ENCODE measurements at places on chromosomes 6 and 20.

DNA sequence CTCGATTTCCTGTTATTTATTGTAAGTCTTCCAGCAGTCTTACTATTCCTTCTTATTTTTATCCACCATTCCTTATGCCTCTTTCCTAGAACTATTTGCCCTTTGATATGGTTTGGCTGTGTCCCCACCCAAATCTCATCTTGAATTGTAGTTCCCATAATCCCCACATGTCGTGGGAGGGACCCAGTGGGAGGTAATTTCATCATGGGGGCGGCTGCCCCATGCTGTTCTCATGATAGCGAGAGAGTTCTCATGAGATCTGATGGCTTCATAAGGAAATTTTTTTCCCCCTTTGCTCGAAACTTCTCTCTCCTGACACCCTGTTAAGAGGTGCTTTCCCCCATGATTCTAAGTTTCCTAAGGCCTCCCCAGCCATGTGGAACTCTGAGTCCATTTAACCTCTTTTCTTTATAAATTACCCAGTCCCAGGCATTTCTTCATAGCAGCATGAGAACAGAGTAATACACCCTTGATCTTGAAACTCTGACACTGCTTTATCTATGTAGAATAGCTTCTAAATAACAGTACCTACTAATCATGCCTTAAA lies 48.8 kb downstream of the PLN start:
- DNase-seq: no peak

DNA sequence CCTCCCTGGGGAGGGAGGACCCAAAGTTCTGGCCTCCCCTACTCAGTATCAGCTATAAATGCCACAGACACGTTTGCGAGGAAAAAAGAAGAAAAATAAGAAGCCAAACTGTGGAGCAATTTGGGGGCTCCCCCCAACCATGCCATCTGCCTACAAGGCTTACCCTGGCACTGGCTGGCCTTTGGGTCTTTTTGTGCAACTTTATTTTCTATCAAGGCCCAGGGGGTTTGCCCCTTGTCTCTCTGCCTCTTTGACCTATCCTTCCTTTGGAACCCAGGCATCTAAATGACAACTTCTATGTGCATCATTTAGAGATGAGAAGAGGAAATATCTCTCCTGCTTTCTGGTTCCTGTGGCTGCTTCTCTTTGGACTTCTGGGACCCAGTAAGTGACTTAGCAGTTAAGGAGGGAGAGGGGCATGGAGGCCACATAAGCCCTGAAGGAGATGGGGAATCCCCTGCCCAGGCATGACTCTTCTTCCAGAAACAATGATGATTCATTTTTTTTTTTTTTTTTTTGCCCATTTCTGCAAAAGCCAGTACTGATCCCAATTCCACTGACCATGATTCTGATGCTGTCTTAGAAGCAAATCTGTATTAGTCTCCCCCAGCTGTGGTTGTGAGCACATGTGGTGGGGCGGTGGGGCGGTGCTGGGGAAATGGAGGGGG lies at the start of gene MUC22:
MUC22 (plus strand) TSS at position 82 of the 668 bp plus-strand sequence; CDS start at position 315, 233 bp downstream.
- no peak for DNase-seq

DNA sequence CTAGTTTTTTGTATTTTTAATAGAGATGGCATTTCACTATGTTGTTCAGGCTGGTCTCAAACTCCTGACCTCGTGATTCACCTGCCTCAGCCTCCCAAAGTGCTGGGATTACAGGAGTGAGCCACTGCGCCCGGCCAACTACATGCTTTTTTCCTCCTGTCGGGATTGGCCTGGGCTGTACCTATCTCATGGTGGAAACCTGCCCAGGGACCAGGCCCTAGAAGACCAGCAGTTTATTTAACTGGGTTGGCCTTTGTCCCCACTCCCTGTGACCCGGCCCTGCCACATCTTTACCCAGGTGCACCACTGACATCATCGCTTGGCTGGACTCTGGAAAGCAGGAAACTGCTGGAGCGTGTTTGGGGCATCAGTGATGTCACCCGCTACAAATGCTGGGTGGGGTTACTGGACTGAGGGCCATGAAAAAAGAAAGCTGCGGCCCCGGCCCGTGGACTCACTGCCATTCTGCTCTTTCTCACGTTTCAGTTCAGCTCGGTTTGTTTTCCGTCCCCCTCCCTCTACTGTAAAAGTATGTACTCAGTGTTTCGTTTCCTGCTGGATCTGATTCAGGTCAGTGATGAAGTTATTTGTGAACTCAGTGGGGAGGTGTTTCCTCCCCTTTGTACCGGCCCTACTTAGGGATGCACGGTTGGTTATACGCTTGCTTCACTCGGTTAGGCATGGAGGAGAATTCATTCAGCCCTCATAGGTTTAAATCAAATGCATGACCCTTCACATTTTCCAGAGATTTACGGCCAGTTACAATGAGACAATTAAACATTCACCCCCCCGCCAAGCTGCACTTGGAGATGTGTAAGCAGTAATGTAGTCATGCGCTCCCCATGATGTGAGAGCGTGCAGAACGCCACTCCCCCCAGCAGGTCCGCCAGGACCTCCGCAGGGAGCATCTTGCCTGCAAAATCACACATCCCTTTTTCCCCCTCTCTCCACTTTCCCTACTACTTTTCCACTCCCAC lies 179.3 kb downstream of the MTHFD1L start:
- DNase-seq: peak; percentile 85

GRCh38 chr6:132907914-132908313 lies 93.5 kb downstream of the RPS12 start:
- DNase-seq: no peak

GRCh38 chr6:18509871-18510643 lies 122.9 kb downstream of the RNF144B start:
- no peak for DNase-seq

GRCh38 chr20:40689100-40689942 lies at the start of gene MAFB:
Gene MAFB (minus strand): TSS chr20:40689236. CDS start chr20:40688850, 386 bp downstream.
- peak; percentile 78 for DNase-seq

GRCh38 chr6:7769702-7770101 lies 43.8 kb downstream of the BMP6 start:
- DNase-seq: no peak

Data from Calu3 (cell line).